ENCODE measurements at places on chromosomes 16 and 17. TPM values are rescaled to one million over a fixed set of nuclear protein-coding genes. Genes with fewer than 3 reads are reported as not detected.

Gene NACA2
- not detected for total RNA-seq

DNA sequence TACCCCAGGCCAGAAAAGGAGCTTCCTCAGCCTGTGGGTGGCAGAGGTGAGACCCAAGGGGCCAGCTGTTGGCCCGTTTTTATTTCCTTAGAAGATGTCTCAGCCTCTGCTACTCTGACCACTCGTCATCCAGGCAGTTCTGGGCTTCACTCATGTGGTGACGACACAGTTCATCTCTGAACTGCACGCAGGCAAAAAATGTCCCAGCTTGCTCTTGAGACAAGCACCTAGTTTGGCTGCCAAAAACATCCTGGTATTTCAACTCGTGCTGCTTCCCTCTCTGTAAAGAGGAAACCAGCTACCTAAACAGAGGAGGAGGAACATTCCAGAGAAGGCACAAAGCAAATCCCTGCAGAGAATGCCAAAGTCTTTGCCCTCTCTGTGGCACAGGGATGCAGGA, 125.7 kb downstream of the XYLT1 start:
- no peak overlapping the region for H3K4me3 ChIP-seq
- no peaks in the 10 kb centered on the region for H3K36me3 ChIP-seq
- H3K27ac ChIP-seq, result no peak overlapping the region
- H3K4me1 ChIP-seq, result no peaks in the 10 kb centered on the region
- peaks cover 2% of the 10 kb centered on the region for H3K27me3 ChIP-seq
- DNase-seq, result no peak

GRCh38 chr16:2933701-2934100, 22.0 kb downstream of the FLYWCH1 start:
- no peak overlapping the region for H3K4me3 ChIP-seq
- H3K27ac ChIP-seq, result no peak overlapping the region
- DNase-seq, result no peak
- H3K27me3 ChIP-seq, result no peaks in the 10 kb centered on the region
- no peaks in the 10 kb centered on the region for H3K4me1 ChIP-seq
- H3K36me3 ChIP-seq, result peaks cover 10% of the 10 kb centered on the region

GRCh38 chr17:75288770-75289114, 491 bp downstream of the SLC25A19 start:
- peaks cover 6% of the 10 kb centered on the region for H3K36me3 ChIP-seq
- H3K4me3 ChIP-seq, result peak overlapping the region; percentile 74
- peaks cover 52% of the 10 kb centered on the region for H3K4me1 ChIP-seq
- no peaks in the 10 kb centered on the region for H3K27me3 ChIP-seq

- H3K27me3 ChIP-seq, result no peaks in the 10 kb centered on the region
- no peak overlapping the region for H3K4me3 ChIP-seq
- peaks cover 7% of the 10 kb centered on the region for H3K4me1 ChIP-seq
Observed at GRCh38 chr17:81417049-81417878, 22.0 kb downstream of the BAHCC1 start.

Gene SHBG
- 1.6 TPM for total RNA-seq
